ENCODE measurements at places on chromosomes 2 and 18. TPM values are rescaled to one million over a fixed set of nuclear protein-coding genes. Genes with fewer than 3 reads are reported as not detected.
A peak's percentile ranks its signal among the peaks of the same experiment; 100 is the strongest.

DNA sequence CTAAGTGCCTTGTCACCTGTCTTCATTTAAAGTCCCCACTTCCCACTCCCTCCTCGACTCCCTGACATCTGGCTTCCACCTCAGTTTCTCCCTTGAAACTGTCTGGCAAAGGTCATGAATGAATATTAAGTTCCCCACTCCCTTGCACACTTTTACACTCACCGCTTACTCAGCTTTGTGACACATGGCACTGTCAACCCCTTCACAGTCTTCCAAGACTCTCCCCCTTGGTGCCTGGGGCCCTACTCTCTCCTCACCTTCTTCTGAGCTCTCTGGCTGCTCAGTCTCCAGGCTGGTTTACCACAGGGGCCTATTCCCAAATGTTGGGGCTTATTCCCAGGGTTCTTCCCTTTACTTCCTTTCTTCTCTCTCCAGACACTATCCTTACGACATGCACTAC lies 17.9 kb upstream of the PTPN4 start:
- no peak for DNase-seq

The MSTN gene
- total RNA-seq = not detected

- DNase-seq = no peak
Observed at GRCh38 chr18:79486356-79487182, 90.8 kb downstream of the NFATC1 start.

The DNER gene
- not detected for total RNA-seq

GRCh38 chr2:72198532-72199241 lies 51.0 kb upstream of the CYP26B1 start:
- DNase-seq = no peak

The HOXD4 gene
- not detected for total RNA-seq

- no peak for DNase-seq
Observed at GRCh38 chr2:20015482-20016083, 3.1 kb upstream of the MATN3 start.

DNA sequence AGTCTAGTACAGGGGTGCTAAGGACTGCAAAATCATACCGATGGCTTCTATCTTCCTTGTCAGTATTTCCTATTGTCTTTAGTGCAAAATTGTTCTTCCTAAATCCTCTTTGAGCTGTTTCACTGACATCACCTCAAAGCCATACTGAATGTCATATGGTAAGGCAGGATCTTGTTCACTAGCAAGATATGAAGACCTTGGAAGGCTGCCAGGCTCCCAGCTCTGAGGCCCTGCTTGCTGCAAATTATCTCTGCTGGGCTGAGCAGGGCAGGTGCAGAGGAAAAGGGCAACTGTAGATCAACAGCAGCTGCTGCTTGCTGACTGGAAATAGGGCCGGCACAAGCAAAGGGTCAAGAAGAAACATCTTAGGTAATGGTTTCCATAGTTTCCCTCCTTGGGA lies 58.2 kb downstream of the PMAIP1 start:
- no peak for DNase-seq

DNA sequence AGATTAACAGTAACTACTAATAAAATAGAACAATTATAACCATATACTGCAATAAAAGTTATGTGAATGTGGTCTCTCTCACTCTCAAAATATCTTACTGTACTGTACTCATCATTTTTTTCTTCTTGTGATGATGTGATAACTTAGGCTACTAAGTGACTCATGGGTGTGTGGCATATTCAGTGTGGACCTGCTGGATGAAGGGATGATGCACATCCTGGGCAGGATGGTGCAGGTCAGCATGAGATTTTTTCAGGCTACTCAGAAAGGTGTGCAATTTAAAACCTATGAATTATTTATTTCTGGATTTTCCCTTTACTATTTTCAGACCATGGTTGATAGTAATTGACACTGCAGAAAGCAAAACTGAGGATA lies 90.7 kb downstream of the NCKAP5 start:
- no peak for DNase-seq

DNA sequence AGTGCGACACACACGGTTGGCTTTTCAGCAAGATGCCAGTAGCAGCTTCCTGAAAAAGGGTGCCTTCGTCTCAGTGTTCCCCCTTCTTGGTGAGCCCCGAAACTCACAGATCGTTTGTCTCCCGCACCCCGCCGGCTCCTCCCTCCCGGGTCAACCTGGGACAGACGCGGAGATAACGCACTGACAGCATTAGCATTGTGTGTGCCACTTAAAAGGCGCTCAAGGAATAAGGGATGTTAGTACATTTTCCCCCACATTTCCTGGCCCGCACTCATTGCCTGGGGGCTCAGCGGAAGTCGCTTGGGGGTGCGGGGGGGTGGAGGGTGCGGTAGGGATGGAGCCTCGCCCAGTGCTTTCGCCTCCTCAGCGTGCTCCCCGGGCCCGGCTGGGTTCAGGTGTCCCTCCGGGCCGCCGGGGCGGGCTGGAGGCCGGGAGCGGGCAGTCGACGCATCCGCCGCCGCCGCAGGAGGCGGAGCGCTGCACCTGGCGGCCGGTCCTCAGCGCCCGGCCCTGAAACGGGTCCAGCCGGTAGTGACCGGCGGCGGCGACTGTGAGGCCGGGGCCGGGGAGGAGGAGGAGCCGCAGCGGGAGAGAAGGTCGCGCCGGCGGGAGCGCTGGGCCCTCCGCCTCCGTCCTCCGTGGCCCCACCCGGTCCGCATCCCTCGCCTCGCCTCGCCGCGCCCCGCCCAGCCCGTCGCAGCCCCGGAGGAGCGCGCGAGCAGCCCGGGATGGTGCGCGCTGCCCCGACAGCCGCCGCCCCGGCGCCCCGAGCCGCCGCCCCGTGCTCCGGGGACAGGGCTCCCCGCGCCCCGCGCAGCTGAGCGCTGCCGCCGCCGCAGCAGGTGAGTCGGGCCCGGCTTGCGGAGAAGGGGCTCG lies at the start of gene MFSD6:
Gene MFSD6 (plus strand): TSS at position 694 of the 876 bp plus-strand sequence. CDS start 27,675 bp downstream, outside the sequence.
- DNase-seq = peak; percentile 46

The CCDC85A gene
- total RNA-seq = not detected

GRCh38 chr2:129711816-129712675 lies 267.4 kb upstream of the RAB6C start:
- DNase-seq = no peak

DNA sequence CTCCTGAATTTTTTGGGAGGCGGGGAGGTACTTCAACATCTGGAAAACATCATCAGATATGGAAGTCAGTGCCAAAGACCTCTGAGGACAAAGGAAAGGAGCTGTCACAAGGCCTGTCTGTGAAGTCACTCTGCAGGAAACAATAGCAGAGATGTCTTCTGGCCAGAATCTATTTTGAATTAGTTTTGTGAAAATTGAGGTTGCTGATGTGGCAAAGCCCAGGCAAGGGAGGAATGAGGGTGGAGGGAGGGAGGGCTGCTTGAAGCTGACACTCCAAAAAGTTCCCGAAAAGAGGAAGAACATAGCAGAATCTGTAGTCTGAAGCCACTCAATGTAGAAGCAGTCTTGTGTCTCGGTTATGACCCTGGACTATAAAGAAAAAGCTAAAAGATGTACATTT lies 151.1 kb upstream of the LHCGR start:
- DNase-seq = no peak

DNA sequence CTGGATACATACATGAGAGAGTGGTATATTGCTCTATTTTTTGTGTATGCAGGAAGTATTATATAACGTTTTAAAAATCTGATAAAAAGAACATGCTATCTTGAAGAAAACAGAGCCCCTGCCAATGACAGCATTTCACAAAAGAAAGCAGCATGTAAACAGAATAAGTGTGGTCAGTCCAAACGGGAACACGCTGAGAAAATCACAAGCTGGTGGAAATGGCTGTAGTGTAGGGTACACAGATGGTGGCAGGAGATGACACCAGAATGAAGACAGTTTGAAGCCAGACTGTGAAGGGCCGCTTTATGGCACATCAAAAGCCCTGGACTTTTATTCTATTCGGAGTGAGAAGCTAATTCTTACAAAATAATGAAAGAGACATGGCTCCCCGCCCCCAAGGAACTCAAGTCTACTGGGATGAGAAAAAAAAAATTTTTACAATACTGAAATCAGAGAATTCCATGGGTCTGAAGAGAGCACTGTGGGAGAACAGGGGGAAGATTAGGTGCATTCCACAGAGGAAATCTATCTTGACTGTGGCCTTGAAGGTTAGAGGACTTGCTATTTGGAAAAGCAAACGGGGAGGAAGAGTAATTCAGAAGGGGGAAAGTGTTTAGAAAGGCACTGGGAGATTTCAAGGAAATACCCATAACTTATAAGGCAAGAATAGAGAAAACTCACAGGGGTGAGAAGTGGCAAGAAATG lies 217.7 kb upstream of the SMAD7 start:
- DNase-seq = no peak

- DNase-seq = no peak
Observed at GRCh38 chr2:219522111-219523030, 8.1 kb downstream of the ASIC4 start.

GRCh38 chr2:23330214-23330613 lies 54.8 kb upstream of the KLHL29 start:
- no peak for DNase-seq

DNA sequence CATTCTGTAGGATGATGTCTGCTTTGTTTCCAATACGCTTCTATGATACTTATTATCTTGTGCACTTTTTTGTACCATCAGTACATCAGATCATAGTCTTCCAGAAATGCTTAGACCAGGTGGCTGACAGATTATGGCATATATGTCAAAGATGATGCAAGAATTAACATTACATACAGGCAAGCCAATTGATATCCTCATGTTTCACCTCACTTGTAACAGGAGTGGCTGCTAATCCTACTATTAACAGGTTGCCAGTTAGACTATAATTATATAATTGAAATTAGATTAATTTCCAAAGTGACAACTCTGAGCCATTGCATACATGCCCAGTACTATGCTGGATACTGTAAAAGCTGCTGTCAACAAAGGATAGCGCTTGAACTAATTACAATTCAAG lies 77.2 kb downstream of the TLK1 start:
- DNase-seq = no peak

The LIPT1 gene
- 5.5 TPM for total RNA-seq

GRCh38 chr2:119873350-119874315 lies 113.9 kb downstream of the PTPN4 start:
- DNase-seq = no peak

GRCh38 chr2:227127201-227127600 lies 36.8 kb downstream of the COL4A4 start:
- DNase-seq = no peak

- no peak for DNase-seq
Observed at GRCh38 chr2:211879323-211879722, 659.3 kb downstream of the ERBB4 start.

- no peak for DNase-seq
Observed at GRCh38 chr2:185063761-185064160, 465.4 kb downstream of the ZNF804A start.

DNA sequence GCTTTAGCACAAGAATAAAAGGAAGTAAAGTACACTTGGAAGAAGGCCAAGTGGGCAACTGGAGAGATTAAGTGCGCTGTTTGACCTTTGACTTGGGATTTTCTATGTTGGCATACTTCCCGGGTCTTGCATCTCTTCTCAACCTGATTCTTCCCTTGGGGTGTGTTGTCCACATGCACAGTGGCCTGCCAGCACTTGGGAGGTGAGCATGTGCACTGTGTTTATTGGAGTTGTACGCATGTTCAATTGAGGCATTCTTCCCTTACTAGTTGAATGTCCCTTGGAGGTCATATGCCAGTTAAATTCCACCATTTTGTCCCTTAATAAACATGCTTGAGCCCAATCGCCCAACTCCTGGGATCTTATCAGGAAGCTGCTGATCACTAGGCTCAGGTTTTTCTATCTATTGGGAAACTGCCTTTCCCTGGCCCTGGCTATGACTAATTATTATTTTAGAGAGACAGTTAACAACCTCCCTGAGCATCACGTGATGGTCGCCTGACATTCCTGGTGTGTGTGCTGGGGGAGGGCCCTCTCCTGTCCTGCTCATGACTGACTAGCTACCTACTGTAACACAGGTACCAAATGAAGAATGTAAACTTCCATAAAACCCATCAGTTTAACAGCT lies 62.5 kb upstream of the RAPGEF4 start:
- no peak for DNase-seq

GRCh38 chr2:101348883-101349282 lies 38.4 kb downstream of the CREG2 start:
- DNase-seq = no peak

The BMP10 gene
- not detected for total RNA-seq

DNA sequence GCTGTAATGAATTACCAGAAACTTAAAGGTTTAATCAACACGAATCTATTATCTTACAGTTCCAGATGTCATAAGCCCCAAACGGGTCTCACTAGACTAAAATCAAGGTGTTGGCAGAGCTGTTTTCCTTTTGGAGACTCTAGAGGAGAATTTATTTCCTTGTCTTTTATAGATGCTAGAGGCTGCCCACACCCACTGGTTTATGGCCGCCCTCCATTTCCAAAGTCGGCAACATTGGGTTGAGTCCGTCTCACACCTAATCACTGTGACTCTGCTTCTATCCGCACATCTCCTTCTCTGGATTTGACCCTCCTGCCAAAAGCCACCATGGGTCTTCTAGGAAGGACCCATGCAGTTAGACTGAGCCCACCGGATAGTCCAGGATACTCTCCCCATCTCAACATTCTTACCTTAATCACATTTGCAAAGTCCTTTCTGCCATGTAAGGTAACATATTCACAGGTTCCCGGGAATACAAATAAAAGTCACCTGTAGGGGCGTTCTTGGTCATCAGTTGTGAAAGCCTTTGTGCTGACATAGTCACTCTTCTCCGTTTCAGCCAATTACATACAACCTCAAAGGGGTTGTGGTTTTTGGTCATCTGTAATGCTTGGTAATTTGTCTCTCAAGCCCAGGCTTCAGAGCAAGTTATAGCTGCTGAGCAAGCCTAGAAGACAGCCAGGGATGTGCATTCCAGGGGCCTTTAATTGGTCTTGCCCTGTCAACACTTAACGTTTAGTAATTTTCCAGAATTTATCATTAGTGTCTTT lies 179.4 kb downstream of the ANTXR1 start:
- no peak for DNase-seq

DNA sequence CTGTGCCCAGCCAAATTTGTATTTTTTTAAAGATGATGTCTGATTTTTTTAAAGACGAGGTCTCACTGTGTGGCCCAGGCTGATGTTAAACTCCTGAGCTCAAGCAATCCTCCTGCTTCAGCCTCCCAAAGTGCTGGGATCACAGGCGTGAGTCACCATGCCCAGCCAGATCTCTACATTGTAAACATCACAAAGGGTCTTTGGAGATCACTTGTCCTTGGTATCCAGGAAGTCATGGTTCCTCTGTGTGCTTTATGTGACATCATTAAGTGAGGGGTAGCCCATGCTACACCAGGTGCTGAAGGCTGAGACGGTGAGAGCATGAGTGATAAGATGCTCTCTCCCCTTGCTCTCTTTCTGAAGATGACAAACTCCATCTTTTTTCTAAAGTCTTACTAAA lies 7.0 kb upstream of the NUP35 start:
- DNase-seq = no peak
